ENCODE measurements at places on chromosomes 2 and 18. TPM values are rescaled to one million over a fixed set of nuclear protein-coding genes. Genes with fewer than 3 reads are reported as not detected.

GRCh38 chr2:120236316-120236715 is 13.1 kb upstream of the TMEM185B start:
- H3K27ac ChIP-seq = no peak overlapping the region
- DNase-seq = no peak
- H3K4me3 ChIP-seq = no peak overlapping the region
- peaks cover 8% of the 10 kb centered on the region for H3K36me3 ChIP-seq

DNA sequence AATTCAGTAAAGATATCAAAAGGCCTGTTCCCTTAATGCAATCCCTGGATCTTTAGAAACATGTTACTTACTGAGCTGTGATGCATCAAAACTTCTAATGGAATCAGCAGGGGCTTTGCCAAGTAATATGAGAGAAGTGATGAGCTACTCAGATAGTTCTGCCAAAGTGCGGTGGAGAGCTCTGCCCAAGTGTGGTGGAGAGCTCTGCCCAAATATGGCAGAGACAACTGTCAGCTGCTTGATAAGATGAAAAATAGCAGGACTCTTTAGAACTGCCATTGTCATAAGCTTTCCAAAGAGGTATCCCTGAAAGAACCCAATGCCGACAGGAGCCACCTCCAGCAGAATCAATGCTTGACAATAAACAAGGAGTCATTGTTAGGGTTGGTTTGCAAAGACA is 167.9 kb upstream of the SLC39A10 start:
- DNase-seq = no peak
- H3K4me3 ChIP-seq = no peak overlapping the region
- H3K27me3 ChIP-seq = no peaks in the 10 kb centered on the region
- no peak overlapping the region for H3K27ac ChIP-seq

DNA sequence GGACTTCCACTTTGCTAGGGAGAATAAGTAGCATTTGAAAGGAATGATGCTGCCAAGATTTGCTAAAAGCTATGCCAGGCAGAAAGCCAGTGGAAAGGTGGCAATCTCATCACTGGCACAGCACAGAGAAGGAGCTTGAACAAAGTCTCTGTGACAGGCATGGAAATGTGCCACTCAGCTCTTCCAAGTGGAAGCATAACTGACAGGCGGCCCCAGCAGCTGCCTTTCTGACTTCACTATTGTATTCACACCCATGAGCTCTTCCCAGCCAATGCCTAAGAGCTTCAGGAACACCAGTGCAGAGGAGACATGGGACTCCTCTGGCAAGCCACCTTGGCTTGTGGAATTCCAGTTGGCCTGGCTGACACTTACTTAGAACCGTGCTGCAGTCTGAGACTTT is 134.6 kb upstream of the REG3G start:
- no peak overlapping the region for H3K4me3 ChIP-seq
- no peaks in the 10 kb centered on the region for H3K27me3 ChIP-seq
- H3K36me3 ChIP-seq = no peaks in the 10 kb centered on the region
- no peak overlapping the region for H3K27ac ChIP-seq
- no peaks in the 10 kb centered on the region for H3K4me1 ChIP-seq
- DNase-seq = no peak

DNA sequence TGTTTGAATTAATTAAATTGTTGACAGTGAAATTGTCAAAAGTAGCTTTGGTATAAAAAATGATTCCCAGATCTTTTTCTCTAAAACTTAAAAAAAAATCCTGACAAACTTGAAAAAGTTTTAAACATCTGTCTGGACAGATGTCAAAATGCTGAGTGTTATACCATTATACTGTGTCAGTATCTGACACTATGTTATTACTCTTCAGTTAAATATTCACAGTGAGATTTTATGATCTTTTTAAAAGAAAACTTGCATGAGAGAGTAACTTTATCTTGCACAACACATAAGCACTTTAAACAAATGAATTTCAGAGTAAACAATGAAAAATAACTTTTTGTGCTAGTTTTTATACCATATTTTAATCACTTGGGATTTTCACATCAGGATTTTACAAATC is 167.4 kb downstream of the MEIS1 start:
- no peaks in the 10 kb centered on the region for H3K27me3 ChIP-seq
- no peaks in the 10 kb centered on the region for H3K36me3 ChIP-seq
- no peaks in the 10 kb centered on the region for H3K4me1 ChIP-seq
- H3K27ac ChIP-seq = no peak overlapping the region

DNA sequence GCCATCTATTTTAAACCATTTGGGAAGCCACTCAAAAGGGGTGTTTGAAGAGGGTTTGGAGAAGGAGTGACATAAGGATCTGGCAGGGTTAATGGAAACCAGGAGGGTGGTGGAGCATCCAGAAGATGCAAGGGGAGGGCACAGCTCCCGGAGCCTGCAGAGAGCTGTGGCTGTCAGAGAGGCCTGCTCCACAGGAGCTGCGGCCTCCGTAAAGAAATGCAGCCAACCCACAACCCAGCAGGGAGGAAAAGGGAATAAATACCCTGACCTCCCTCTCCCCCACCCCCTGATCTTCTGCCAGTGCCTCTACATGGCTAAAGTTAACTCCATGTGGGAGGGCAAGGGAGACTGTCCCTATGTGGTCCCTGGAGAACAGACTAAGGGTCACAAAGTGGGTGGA is 567.1 kb upstream of the POU3F3 start:
- no peak for DNase-seq
- no peaks in the 10 kb centered on the region for H3K27me3 ChIP-seq
- no peaks in the 10 kb centered on the region for H3K4me1 ChIP-seq
- no peak overlapping the region for H3K27ac ChIP-seq
- H3K36me3 ChIP-seq = no peaks in the 10 kb centered on the region

The CRYGC gene
- not detected for total RNA-seq

Data from Calu3 (cell line).